Stimulated activated effector memory CD8-positive, alpha-beta T cell treated with anti-CD3 and anti-CD28 coated beads, Interleukin-12 subunit alpha, Interleukin-12 subunit beta, amount 100 ng/mL, for 72 hours (primary cell): ENCODE measurements at places on chromosomes 6 and 20.

DNA sequence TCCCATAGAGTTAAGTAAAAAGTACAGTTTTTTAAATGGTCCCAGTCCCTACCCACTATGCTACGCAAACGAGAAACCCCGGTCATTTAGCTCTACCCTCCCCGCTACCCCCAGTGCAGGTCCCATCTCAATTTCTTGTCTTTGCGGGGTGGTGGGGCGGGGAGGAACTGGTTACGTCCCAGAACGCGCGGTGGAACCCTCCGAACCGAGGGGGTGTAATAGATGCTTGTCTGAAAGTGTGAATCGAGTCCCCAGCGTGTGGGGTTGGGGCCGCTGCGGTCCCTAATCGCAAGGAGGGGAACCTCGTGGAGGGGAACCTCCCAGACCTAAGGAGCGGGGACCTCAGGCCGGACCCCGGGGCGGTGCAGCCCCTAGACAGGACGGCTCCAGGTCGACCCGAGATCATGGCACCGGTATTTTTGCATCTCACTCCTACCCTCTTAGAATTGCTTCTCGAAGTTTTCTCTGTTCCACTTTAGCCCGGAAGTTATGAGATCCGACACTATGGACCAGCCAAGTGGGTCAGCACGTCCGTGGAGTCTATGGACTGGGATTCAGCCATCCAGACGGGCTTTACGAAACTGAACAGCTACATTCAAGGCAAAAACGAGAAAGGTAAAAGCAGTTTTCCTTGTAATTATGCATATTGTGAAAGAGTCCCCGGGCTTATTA, 779 bp downstream of the HEBP2 start:
- no peak for DNase-seq

GRCh38 chr20:58538752-58539151, 23.6 kb upstream of the APCDD1L start:
- no peak for DNase-seq

GRCh38 chr6:50610562-50610961, 102.8 kb upstream of the TFAP2D start:
- DNase-seq, result no peak

- DNase-seq, result no peak
Observed at GRCh38 chr6:39279539-39279938, 34.7 kb downstream of the KCNK17 start.

DNA sequence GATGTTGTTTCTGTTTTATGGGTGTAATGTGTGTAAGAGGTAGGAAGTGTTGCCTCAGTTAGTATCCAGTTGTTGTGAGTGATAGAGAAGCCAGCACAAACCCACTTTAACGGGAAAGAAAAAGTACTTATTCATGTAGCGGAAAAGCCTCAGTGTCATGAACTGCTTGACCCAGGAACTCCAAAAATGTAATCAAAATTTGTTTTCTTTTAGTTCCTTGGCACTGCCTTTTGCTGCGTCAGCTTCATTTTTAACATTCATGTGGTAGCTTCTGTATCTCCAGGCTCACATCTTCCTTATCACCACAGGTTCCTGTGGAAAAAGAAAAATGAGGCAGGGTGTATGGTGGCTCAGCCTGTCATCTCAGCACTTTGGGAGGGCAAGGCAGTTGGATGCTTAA, 46.4 kb upstream of the CCDC28A start:
- no peak for DNase-seq

- no peak for DNase-seq
Observed at GRCh38 chr20:54938707-54939106, 463.3 kb downstream of the DOK5 start.

DNA sequence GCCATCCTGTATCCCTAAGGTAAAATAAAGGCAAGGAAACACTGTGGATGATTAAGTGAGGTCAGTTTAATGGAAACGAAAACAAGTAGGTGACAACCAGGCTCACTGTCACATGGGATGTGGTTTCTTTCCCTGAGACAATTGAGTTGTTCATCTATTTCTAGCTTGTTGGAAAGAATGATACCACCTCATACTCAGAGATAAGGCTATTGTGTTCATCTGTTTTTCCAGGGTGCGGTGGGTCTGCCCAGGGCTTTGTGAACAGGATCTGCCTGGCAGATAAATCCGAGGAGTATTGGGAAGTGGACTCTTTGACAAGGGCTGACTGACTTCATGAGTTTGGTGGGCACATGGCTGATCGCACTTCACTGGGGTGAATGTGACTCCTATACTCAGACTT, 80.8 kb upstream of the TIAM2 start:
- DNase-seq, result no peak

GRCh38 chr6:99689916-99690685, 83.5 kb downstream of the PRDM13 start:
- DNase-seq, result no peak

DNA sequence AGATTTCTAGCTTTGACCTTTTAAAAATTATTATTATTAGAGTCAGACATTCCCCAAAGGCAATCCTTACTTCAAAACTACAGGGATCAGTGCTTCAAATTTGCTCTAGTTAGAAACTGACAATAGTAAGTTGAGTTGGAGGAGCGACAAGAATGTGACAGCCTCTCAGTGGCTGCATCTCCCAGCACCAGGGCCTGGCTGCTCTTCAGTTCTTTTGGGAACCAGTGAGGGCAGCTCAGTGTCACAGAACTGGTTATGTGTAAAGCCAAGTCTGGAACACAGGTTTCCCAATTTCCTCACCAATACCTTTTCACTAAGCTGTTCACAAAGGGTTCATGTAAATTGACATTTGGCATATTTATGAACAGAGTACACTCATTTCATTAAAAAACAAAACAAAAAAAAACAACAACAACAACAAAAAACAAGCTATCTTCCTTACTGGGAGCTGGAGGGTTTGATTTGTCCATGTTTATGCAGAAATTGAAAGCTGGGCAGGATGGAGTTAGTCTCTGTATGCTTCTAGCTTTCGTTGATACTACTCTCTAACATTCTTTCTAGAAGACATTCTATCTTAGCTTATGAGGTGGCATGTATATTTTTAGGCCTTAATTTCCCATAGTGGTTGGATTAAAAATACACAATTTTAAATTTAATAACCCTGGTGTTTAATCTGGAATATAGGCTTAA, 95.0 kb downstream of the SAMD5 start:
- no peak for DNase-seq

- peak; percentile 65 for DNase-seq
Observed at GRCh38 chr20:37042986-37043972, 52.5 kb downstream of the RBL1 start.

- no peak for DNase-seq
Observed at GRCh38 chr6:169388395-169389166, 134.9 kb upstream of the THBS2 start.

DNA sequence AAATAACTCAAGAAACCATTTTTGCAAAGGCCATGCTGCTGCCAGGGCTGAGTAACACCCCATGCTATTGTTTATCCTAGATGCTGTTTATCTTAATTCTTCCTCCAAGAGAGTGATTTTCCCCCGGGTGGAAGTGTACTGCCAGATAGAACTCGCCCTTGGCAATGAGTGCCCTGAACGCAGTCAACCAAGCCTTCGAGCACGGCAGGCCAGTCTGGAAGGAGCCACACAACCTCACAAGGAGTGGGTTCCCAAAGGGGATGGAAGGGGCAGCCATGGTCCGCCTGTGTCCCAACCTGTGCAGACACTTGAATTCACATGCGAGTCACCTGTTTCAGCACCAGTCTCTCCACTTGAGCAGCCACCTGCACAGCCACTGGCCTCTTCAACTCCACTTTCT, 31.9 kb downstream of the PNPLA1 start:
- DNase-seq, result no peak
